Left lobe of liver (tissue), 2 donors: ENCODE measurements at places on chromosomes 3 and 15.

DNA sequence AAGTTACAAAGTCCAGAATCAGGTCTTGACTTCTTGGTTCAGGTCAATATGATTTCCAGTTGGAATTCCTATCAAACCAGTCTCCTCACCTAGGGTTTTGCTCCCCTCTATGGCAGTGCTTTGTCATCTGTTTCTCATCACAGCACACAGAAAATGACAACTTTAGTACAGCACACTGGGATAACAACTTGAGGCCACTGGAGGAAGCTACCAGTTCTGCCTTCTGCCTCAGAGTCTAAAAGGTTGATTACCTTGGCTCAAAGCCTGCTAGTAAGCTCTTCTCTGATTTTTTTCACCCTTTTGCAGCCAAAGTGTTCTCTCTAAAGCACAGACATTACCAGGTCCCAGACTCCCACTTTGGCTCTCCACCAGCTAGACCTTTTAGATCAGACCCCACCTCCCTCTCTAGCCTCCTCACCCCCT lies 24.8 kb upstream of the TRIM59 start:
- no peak for DNase-seq

GRCh38 chr15:39281094-39281493 lies 299.8 kb upstream of the THBS1 start:
- DNase-seq: no peak

DNA sequence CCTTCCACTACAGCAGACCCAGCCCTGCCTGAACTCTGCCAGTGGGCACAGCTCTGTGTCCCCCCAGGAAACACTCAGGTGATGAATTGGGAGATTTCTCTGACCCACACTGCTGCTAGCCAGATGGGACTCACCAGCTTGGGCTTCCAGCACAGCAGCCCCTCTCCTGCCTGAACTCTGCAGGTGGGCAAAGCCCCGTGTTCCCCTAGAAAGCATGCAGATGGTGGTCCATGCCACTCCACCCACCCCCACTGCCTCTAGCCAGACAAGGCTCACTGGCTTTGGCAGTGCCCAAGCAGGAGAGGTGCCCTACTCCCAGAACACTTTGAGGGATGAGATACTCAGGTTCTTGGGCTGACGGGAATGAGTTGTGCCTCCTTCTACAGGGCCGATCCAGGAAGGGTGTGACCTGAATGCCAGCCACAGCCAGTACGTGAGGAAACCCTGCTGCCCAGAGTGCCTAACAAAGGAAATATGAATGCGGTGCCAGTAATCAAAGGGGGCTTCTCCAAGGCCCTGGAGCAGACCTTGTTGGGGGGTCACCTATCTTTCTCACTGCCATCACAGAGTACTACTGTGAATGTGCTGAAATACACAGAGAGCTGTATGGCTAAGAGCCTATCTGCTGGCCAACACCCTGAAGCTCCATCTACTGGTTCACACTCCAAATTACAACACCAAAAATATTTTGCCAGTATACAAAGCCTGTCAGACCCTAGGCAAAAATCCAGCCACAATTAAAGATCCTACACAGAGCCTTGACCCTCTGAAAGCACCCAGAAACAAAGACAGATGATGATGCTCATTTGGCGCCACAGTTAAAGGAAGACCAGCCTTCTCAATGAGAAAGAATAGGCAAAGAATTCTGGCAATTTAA lies 61.9 kb downstream of the BTLA start:
- no peak for DNase-seq

DNA sequence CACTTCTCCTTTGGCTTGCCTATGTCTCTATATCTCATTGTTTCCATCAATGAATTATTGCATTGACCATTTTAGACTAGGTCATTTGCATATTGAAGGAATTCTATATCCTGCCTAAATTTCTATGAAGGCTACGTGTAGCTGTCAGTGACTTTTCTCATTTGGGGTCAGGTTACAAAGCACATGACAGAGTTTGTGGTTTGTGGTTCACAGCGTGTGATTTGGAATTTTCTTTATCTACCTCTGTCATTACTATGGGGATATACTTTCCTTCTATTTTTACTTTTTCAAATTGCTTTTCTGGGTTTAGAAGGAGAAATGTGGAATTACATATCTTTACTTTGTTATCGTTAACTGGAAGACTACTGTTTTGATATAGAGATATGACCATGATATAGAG lies 317.3 kb upstream of the CFAP20DC start:
- no peak for DNase-seq

GRCh38 chr15:45993508-45993907 lies 358.7 kb downstream of the SQOR start:
- DNase-seq: no peak

DNA sequence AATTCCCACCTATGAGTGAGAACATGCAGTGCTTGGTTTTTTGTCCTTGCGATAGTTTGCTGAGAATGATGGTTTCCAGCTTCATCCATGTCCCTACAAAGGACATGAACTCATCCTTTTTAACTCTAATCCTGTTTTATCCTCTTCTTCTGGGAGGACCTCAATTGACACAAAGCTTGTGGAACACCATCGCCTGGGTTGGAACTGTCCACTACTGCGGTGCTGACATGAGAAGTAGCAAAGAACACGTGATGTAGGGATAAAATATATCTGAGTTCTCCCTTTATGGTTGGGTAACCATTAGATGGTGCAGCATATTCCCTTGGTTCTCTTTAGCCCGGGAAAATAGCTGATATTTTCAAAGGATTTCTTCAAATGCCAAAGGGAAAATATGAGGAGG lies 105.3 kb upstream of the TOPAZ1 start:
- DNase-seq: no peak

DNA sequence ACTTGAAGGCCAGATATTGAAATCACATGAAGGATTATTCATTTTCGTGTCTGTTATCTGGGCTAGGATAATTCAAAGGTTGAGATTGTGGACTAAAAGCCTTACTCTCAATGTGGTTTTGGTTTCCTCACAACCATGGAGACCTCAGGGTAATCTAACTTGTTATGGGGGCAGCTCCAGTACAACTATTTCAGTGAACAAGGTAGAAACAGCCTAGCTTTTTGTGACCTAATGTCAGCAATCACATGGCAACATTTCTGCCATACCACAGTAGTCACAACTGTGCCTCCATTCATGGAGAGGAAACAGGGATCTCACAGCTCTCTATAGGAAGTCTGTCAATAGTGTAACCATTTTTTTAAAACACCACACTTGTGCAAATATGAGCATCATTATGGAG lies 62.4 kb upstream of the RARB start:
- DNase-seq: no peak

GRCh38 chr3:93988764-93989163 lies 8.8 kb downstream of the ARL13B start:
- DNase-seq: no peak

- no peak for DNase-seq
Observed at GRCh38 chr3:129070086-129070885, 9.7 kb downstream of the GP9 start.

DNA sequence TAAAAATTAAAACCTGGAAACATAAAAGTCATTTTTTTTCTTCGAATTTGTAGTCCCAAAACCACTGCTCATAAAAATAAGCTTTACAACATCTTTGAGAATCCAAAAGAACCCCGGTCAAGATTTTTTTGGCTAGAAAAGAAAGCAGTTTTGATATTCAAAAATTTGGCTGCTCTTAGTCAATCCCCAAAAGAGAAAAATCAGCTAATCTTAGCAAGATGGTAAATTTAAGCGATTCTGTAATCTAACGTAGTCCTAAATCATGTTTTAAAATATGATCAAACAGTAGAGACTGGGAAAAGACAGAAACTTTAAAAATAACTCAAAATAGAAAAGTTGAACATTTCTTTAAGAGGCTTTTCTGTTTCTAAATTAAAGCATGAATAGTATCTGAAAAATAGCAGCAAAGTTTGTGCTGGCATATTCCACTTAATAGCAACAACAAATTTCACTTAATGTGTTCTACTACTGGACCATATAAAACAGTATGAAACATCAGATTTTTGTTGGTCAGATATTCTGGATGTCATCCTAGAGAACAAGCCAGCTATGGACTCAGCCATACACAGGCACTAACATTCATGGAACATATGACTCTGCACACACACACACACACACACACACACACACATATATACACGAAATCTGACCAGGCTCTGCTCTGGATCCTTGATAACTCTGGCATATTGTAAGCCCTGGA lies 19.1 kb upstream of the NR2F2 start:
- DNase-seq: no peak

DNA sequence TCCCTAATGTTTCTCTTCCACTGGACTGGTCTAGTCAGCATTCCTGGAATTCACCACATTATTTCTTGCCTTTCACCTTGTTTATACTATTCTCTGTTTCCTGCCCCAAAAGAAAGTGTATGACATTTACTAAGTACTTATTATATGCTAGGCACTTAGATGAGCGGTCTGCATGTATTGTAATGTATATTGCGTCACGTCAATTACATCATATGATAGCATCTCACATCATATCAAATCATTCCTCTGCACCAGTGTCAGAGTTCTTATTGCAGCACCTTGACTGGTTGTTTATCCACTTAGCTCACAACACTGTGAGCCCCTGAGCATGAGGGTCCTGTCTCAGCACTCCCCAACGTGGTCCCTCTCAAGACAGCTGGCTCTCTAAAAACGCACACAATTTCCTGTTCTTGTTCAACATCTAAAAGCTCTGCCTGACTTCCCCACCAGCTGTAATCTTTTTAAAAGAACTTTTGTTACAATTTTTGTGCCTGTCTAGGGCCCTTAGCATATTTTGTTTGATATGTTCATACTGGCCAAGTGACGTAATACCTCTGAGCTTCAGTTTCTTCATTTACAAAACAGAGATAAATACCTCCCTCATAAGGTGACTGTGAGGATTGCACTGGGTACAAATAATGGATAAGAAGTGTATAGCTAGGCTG lies 58.8 kb downstream of the ARHGAP31 start:
- no peak for DNase-seq

- no peak for DNase-seq
Observed at GRCh38 chr15:41125931-41126642, 10.0 kb upstream of the INO80 start.

DNA sequence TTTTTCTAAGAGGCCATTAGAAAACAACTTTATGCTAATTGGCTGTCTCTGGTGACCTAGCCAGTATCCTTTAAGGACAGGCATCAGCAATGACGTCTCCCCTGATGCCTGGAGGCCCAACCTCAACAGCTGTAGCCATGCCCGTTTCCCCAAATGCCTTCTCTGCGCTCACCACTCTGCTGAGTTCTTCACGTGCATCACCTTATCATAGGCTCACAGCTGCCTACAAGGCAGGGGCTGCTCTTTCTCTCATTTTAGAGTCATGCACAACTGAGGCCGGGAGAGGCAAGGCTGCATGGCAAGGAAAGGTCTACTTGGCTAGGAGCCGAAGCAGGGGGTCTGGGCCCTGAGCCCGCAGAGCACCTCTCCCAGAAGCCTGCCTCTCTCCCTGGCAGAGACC lies 43.9 kb upstream of the SEC13 start:
- DNase-seq: no peak

DNA sequence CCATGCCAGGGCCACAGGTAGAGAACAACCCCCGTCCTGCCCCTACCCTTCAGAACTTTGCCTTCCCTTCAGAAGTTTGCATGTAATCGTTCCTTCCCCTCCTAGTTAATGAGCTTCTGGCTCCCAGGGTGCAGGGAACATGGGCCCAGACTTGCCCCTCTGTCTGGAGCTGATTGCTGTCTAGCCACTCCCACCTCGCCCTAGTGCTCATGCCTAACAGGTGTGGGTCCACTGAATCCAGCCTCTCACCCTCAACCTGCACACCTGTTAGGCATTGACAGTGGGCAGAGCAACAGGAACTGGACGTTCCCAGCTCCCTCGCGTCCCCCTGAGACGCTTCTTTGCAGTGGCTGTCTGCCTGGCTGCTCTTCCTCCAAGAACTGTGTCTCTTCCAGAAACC lies 40.3 kb downstream of the WNT5A start:
- DNase-seq: no peak

DNA sequence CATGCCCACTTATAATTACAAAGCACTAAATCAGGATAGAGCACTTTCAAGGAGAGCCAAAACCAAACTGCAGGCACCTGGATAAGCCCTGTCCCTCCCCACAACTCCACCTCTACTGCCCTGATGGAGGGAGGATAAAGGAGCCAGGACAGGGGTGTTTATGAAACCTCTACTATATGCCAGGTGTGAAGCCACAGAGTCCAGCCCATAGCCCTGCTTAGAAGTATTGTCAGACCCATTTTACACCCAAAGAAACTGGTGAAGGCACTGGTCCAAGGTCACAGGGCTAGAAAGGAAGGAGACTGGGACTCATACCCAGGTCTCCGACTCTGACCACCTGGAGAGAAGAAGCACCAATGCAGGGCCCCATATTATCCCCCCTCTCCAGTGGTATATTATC lies 48.7 kb downstream of the SH3BP5 start:
- DNase-seq: no peak

DNA sequence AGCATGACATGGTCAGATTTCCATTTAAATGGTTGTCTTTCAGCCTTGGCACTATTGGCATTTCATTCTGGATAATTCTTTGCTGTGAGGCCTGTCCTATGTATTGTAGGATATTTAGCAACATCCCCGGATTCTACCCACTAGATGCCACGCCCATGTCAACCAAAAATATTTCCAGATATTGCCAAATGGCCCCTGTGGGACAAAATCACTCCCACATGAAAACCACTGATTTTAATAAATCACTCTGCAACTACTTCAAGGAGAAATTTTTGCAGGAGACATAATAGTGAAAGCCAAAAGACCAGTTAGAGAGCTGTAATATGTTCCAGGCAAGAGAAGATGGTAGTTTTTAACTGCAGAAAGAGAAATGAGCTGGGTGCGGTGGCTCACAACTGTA lies 55.9 kb upstream of the RARB start:
- DNase-seq: no peak

- DNase-seq: no peak
Observed at GRCh38 chr3:126119008-126119675, 35.2 kb upstream of the SLC41A3 start.

GRCh38 chr3:46999516-47000197 lies 20.2 kb downstream of the NBEAL2 start:
- no peak for DNase-seq

DNA sequence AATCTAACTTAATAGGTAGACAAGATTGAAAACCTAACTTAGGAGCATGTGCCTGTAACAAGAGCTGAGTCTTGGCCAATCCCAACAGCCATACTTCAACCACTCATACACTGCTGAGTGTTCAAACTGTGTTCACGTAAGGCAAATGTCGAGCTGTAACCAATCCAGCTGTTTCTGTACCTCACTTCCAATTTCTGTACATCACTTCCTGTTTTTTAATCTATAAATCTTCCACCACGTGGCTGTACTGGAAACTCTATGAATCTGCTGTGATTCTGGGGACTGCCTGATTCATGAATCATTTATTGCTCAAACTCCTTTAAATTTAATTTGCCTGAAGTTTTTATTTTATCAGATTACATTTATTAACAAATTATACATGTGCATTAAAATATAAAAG lies 44.6 kb upstream of the NEDD4 start:
- DNase-seq: no peak

- no peak for DNase-seq
Observed at GRCh38 chr3:23712656-23713559, 92.8 kb upstream of the UBE2E1 start.
